ENCODE measurements at places on chromosomes 7 and 10.

DNA sequence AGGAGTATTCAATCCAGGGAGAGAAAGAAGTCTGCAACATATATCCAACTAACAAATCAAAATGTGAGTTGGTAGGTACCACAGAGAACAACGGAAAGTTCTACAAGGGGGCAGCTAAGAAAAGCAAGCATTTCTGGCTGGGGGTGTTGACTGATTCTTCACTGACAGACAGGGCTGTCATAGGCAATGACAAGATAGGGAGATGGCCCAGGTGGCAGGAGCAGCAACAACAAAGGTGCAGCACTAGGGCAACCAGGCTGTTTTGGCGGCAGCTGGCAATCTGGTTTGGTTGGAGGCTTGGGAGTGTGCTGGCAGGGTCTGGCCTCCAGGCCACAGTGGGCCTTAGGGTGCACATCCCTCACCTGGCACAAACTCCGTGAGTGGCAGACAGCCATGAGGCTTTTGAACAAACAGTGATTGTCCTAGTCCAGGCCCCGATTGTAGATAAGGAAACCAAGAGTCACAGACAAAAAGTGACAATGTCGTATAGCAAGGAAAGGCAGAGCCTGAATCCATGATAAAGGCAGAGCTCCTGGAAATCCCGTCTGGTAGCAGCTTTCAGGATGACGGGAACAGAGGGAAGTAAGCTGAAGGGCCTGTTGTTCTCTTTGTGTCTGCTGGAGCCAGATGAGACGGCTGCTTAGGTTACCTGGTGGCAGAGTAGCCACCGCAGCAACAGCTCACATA is 28.4 kb downstream of the DPCD start:
- DNase-seq: no peak

DNA sequence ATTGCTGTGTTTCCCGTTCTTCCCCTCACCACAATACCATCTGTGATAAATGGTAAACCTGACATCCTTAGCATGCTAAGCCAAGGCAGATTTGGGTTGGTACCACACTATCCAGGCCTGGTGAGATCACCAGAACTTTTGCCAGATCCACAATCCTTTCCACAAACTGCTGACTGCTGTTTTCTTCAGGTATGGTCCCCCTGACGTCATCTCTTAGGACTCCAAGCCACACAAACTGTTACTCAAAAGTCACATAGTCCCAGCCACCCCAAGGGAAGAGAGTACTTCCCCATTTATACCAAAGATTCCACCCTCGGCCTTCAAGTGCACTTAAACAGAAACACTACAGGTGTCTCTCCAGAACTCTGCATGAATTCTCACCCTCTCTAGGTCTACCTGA is 34.8 kb downstream of the SLC25A13 start:
- DNase-seq: no peak

DNA sequence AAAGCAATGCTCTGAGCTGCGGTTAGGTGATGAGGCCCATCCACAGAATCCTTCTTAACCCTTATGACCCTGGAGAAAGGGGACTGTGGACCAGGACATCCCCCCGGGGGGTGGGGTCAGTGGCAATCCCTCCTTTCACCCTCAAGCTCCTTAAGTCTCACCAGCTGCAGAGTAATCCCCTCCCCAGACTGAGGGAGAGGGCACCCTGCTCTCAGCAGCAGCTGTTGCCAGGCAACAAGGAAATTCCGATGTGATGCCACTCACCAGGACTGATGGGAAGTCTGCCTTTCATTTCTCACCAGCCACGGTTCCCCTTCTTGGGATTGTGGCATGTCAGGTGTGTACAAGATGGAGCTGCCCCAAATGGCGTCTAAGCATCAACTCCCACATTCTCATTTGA is 129.6 kb downstream of the DOCK1 start:
- DNase-seq: no peak

DNA sequence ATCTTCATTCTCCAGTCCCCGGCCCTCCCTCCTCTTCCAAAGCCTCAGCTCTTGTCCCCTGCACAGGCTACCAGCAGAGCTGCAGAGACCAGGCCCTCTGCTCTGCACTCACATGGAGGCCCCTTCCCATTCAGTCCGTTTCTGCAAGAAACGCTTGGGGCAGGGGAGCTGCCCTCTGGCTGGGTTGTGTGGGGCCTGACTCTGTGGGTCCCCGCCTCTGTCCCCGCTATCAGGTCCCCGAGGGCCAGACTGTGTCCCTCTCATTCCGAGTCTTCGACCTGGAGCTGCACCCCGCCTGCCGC is 1.5 kb downstream of the PCOLCE start:
- DNase-seq: no peak

- DNase-seq: no peak
These were observed 31.0 kb downstream of the GRM8 start for GRCh38 chr7:127221731-127222130.

- no peak for DNase-seq
These were observed 245.2 kb downstream of the ABCA13 start for GRCh38 chr7:48416327-48416908.

GRCh38 chr7:36400606-36401005 is 10.9 kb downstream of the ANLN start:
- no peak for DNase-seq

DNA sequence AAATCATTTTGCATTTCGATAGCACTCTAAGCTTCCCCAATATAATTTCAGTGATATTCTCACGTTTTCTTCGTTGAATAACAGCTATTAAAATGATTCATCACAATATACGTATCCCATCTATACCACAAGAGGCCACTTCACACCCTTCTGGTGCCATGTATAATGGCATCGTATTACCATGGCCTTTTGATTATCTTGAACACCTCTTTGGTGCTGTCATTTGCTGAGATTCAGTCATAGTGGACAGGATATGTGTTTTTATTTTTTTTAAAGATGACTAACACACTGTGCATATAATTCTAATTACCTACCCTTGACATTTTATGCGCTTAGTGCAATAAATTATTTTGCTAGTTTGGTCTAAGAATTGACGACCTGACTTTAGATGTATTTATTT is 6.7 kb upstream of the INSYN2A start:
- DNase-seq: no peak

DNA sequence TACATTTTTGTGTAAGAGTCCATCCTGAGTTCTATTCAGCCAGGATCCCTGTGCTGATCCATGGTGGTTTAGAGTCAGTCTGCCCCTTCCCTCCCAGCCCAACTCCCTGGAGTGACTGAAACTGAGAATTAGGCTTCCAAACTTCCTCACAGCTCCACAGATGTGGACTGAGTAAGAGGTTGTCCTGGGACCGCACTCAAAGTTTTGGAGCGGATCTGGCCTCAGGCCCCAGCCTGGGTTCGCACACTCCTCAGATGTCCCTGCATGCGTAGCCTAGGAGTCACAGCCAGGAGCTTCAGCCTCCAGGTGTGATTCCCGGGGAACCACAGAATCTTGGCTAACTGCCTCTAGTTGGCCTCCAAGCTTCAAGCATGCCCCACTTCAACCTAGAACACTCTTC is 218.1 kb downstream of the C7orf25 start:
- no peak for DNase-seq

DNA sequence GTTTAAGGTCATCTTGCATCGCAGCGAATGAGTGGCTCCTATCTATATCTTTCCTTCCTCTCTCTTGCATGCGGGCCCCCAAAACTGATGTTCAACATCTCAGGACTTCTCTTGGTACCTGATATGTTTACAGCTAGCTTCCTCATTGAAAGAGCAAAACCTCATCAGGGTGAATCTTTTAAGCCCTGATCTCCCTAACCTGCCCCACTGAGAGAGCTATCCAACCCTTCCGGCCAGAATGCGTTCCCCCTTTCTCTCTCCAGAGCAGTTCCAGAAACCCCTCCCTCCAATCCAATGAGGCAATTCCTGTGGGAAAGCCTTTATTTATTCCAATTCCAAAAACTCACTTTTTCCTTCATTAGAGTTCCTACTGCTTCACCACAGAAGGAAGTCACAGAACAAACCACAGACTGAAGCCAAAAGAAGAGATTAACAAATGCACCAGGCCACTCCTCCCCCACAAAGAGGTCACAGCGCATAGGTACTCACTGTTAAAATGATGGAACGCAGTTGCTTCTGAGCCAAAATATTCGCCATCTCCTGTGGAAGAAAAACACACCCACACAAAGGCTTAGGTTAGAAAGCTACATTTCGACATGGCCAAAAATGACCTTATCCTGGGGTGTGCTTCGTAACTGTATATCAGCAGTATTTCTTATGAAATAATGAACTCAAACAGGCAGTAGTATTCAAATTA is 232.4 kb downstream of the ELMO1 start:
- no peak for DNase-seq

- no peak for DNase-seq
These were observed 35.3 kb downstream of the SKIDA1 start for GRCh38 chr10:21490028-21490710.

GRCh38 chr7:63900394-63901203 is 98.0 kb upstream of the ZNF722 start:
- peak; percentile 86 for DNase-seq

- no peak for DNase-seq
These were observed 212.4 kb upstream of the YAE1 start for GRCh38 chr7:39353615-39354376.

DNA sequence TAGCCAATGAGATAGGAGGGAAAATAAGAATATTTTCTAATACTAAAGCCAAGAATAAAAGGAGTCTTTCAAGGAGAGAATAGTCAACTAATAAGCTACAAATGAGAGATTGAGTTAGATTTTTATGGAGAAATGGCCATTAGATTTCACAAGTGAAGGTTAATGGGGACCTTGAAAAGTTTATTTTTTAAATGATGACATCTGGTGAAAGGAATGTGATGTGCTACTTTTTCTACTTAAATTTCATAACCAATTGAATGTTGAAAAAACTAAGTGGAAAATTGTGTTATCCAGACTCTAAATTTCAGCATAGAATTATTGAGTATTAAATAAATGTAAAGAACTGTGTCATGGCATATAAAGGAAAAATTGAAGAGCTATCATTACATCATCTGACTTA is 125.7 kb downstream of the TSPAN12 start:
- no peak for DNase-seq

DNA sequence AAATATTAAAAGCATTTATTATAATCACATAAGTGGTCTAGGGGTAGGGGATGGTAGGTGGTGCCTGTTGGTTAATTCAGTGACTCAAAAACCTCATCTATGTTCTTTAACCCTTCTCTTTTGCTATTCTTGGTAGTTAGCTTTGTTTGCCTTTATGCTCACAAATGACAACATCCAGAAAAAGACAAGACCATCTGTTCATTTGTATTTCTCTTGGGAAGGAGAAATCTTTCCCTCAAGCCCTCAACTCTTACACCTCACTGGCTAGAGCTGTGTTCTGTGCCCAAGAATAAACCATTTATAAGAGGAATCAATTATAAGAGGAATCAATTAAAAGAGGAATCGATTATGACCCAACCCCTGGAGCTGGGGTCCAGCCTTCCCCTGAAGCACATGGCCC is 10.8 kb upstream of the IFRD1 start:
- DNase-seq: no peak

GRCh38 chr10:132480356-132480755 is 57.2 kb upstream of the INPP5A start:
- no peak for DNase-seq

GRCh38 chr10:70912556-70912955 is 24.2 kb upstream of the PCBD1 start:
- no peak for DNase-seq

GRCh38 chr7:139853506-139854123 is 24.6 kb downstream of the TBXAS1 start:
- DNase-seq: no peak

DNA sequence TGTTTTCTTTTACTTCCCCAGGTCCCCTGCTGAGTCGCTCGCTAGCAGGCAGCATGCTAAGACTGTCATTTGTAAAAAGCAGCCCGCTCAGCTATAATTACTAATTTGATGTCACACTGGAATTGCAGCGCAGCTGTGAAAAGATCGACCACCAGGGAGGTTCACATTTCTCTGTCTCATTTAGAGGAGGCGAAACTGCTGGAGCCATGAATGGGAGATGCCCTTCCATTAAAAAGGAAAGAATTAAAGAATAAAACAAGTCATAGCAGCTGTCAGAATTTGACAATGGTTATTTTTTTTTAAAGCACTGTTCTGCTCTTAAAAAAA is 153.5 kb downstream of the PIP4K2A start:
- no peak for DNase-seq

Measured in natural killer cell (primary cell).